ENCODE measurements at places on chromosomes 12 and 14.

GRCh38 chr12:122471324-122472226, 29.2 kb downstream of the ZCCHC8 start:
- no peak for DNase-seq

DNA sequence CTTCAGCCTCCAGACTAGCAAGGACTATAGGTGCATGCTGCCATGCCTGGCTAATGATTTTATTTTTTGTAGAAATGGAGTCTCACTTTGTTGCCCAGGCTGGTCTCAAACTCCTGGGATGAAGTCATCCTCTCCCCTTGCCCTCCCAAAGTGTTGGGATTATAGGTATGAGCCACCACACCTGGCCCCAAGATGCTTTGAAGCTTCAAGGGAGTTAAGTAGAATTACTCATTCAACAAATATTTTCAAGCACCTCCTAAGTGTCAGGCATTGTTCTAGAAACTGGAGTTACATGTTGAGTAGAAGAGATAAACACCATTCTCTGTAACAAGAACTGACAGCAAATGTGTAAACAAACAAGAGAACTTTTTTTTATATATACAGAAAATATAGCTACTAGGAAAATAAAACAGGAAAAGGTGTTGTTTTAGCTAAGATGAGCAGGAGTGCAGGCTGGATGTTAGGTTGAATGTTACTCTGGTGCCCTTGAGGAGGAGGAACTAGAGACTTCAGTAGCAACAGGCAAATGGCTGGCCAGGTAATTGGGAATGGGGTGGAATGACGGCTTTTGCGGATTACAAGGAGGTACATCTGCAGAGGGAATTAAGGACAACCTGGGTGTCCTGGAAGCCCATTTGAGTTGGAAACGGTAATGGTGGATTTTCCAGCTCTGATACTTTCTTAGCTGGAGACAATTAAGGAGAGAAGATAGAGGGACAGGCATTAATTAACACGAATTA, 32.0 kb upstream of the CFAP54 start:
- DNase-seq: no peak

DNA sequence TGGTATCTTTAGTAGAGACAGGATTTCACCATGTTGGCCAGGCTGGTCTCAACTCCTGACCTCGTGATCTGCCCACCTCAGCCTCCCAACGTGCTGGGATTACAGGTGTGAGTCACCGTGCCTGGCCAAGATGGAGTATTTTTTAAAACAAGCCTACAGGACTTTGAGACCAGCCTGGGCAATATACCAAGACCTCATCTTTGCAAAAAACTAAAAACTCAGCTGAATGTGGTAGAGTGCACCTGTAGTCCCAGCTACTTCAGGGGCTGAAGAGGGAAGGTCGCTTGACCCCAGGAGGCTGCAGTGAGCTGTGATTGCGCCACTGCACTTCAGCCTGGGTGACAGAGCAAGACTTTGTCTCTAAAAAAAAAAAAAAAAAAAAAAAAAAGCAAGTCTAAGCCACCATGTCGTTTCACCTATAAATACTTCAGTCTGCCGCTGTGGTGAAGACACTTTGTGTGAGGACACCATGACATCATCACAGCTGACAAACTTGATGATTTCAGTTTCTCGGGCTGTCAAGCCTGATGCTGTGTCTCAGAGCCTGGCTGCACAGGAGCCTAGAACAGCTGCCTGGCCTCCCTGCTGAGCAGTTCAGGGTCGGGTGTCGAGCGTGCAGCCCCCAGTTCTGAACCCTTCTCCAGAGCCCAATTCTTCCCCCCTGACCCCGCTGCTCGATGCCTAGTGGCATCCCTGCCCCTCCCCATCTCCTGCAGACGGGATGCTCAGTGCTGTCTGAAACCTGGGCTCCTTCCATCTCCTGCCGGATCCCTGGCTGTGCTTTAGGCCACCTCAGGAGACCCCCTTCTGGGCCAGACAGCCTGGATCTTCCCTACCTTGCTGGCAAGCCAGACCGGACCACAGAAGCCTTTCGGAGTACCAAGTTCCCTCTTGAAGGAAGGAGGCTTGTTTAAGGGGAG, 119.2 kb upstream of the EVL start:
- peak; percentile 16 for DNase-seq

GRCh38 chr12:45214749-45215418, 1.0 kb upstream of the ANO6 start:
- no peak for DNase-seq

DNA sequence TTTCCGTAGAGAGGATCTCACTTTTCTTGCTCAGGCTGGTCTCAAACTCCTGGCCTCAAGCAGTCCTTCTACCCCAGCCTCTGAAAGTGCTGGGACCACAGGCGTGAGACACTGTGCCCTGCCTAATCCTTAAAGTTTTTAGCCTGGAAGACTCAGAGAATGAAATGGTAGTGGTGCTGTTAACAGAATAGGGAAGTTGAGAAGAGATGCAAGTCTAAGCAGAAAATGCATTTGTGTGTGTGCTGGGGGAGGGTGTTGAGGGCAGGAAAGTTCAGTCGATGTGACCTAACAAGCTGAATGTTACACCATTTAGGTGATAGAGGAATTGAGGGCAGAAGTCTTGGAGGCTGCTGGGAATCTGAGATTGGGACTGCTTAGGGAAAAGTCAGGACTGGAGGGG, 6.9 kb upstream of the TUBA1A start:
- no peak for DNase-seq

DNA sequence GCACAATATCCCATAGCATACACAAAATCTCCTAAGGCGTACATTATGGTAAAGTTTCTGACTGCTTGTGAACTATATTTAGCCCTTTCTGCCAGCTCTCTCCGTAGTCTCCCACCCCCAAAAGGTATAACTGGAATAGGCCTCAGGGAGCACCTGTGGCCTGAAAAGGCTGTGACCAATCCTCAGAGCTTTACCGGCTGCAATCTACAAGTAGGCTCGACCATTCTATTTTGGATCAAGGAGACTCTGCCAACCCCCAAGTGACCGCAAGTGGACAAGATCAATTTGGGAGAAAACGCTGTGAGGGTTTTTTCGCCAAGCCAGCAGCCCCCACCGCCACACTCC, 1.2 kb downstream of the PPTC7 start:
- no peak for DNase-seq

- DNase-seq: no peak
Measured at GRCh38 chr12:66428261-66428660, 126.0 kb downstream of the HELB start.

Measured in T-helper 2 cell (primary cell).